ENCODE measurements at places on chromosomes 6 and 20.

DNA sequence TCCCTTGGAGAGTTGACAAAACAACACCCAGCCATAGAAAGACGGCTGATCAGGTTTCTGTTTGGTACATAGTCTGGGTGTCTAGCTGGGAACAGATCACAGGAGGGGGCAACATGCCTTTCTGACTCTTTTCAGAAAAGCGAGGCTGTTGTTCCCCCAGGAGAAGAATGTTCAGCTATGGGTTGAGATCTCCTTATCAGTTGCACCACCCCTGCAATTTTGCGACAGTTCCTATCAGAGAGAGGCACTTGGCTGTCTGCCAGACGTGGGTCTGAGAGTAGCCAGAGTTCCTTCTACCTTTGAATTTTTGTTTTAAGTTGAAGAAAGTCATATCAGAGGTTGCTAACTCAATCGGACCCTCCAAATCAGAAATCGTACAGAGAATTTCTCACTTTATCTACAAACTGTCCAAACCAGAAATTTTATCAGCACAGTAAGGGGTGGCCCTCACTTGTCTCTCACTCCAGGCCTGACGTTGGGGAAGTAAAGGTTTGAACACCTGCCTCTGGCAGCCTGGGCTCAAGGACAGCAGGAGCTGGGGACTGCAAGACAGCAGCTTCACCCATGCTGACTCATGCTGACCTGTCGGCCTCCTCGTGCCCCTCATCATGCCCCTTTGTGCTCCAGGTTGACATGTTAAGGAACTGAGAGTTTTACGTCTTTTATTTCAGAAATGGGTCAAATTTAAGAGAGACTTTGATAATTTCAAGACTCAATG lies 42.3 kb downstream of the TMC2 start:
- no peak for DNase-seq

- DNase-seq = no peak
Measured at GRCh38 chr6:53496797-53497375, 48.0 kb downstream of the GCLC start.

- DNase-seq = no peak
Measured at GRCh38 chr20:62311832-62312661, 9.2 kb downstream of the ADRM1 start.

DNA sequence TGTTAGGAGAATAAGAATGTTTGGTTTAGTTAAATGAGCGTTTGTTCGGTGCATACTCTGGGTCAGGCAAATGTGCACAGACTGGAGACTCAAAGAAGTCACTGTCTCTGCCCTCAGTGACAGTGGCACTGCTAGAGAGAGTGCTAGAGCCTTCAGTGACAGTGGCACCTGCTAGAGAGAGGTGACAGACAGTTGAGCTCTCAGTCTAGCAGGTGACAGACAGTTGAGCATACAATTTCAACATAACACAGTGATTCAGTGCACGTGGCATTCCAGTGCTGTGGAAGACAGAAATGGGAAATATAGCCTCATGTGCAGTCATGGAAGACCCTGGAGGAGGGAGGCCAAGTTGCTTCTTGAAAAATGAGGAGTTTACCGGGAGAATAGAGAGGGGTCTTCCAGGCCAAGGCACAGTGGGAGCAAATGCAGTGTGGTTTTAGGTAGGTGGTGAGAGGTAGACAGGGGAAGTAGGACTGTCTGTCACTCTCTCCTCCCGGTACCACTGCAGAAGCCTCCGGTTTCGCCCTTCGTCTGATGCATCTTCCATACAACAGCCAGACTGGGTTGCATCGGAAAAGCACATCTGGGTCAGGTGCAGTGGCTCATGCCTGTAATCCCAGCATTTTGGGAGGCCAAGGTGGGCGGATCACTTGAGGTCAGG lies 107.9 kb upstream of the CLDN20 start:
- DNase-seq = no peak
